ENCODE measurements at places on chromosomes 6 and 20. TPM values are rescaled to one million over a fixed set of nuclear protein-coding genes. Genes with fewer than 3 reads are reported as not detected.

DNA sequence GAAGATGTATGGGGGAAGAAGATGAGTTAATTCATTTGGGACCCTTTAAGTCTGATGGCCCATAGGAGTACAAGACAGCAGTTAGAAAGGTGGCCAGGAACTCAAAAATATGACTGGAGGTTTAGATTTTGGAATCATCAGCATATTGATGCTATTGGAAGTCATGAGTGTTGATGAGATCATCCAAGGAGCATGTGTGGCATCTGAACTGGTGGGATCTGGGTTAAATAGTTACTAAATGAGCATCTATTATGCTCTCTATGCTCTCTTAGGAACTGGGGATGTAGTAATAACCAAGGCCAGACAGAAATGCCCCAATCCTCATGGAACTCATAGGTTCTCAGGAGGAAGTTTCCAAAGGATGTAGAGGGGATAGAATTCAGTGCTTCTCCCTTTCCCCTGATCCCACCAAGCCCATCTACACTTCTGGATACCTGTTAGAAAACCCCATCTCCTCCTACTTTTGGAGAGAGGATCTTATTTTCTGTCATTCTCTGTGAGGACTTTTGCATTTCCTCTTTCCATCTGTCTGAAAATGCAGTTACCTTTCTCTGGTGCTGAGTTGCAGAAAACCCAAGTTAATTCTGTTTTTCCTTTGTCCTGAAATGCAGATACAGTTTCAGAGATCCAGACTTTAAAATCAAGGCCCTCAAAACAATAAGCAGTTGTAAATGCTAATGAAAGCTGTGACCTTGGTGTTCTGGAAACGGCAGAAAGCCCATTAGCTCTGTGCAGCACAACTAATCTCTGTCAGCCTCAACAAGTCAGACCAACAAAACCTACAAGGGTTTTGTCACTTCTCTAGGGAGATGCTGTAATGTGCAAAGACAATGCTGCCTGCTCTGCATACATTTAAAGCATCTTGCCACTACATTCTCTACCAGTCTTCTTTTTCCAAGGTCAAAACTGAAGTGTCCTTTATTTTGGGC lies 65.8 kb downstream of the TBC1D7 start:
- DNase-seq = no peak

- no peak for DNase-seq
Measured at GRCh38 chr6:25369433-25370177, 90.4 kb downstream of the CARMIL1 start.

DNA sequence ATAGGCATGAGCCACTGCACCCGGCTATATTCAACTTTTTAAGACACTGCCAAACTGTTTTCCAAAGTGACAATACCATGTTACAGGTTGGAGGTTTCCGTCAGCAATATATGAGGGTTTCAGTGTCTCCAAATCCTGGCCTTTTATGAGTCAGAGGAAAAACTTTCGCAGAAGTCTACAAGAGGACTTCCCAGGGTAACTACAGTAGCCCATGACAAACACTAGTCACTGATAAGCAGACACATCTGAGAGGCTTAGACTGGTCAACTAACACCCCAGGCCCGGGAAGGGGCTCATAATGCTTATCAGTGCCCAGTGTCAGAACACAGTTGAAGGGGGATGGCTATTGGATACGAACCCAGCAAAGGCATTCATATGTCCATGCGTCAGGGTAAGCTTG lies 85.4 kb downstream of the SOX4 start:
- peak; percentile 25 for DNase-seq

- DNase-seq = peak; percentile 84
Measured at GRCh38 chr6:7140631-7141378, 33.0 kb downstream of the RREB1 start.

DNA sequence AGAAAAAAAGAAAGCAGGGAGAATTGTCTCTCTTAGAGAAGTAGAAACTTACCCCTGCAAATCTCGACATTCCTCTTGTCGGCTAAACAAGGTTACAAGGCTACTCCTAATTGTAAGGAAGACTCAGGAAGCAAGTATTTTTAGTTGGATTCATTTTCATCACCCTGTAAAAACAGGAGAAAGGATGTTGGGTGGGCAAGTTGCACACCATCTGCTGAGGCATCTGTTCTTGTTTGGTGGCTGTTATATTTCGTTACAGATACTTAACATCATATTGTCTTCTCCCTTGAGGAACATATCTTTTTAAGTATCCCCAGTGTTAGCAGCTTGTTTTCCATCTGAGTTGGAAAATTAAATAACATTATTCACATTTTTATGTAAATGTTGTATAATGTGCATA lies 187.5 kb downstream of the PLCB4 start:
- no peak for DNase-seq

GRCh38 chr6:29755295-29755871 lies 32.1 kb downstream of the HLA-F start:
- DNase-seq = no peak

DNA sequence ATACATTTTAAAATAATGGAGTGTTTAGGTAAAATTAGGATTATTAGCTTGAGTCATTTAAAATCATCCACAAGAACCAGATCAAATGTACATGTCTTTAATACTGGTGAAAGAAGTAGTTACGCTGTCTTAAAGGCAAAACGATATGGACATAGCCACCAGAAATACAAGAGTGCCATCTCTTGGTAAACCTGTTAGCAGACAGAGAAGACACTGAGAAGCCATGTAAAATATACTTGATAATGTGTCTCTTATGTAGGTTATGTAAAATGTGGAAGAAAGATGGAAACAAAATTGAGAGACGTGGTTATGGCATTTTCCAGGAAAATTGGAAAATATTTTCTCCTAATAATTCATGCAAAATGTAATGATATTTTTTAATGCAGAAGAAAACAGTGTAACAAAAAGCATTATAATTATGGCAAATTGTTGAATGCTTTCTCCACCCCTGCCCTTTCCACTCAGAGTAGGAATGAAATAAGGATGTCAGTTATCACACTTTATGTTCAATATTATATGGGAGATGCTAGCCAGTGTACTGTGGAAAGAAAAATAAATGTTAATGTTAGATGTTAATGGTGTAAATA lies 12.2 kb upstream of the SLC17A2 start:
- peak; percentile 44 for DNase-seq

DNA sequence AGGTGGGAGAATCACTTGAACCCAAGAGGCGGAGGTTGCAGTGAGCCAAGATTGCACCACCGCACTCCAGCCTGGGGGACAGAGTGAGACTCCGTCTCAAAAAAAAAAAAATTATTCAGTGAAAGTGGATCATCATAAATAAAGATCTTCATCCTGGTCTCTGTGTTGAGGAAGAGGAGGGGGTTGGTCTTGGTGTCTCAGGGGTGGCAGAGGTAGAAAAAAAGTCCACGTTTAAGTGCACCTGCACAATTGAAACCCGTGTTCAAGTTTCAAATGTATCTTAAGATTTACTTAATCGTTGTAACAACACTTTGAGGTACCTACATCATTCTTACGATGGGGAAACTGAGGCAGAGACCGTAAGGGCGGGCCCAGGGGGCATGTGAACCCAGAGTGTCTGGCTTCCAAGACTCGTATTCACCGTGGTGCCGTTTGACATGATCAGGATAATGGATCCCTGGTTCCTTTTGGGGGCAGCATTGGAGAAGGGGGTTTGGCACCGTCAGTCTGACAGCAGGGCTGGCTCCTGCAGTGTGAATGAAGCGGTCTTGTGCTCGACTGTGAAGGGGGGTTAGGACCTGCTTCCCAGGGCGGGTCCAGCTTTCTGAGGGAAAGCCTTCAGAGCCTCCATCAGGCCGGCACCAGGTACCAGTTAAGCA lies 32.9 kb upstream of the ID1 start:
- no peak for DNase-seq

DNA sequence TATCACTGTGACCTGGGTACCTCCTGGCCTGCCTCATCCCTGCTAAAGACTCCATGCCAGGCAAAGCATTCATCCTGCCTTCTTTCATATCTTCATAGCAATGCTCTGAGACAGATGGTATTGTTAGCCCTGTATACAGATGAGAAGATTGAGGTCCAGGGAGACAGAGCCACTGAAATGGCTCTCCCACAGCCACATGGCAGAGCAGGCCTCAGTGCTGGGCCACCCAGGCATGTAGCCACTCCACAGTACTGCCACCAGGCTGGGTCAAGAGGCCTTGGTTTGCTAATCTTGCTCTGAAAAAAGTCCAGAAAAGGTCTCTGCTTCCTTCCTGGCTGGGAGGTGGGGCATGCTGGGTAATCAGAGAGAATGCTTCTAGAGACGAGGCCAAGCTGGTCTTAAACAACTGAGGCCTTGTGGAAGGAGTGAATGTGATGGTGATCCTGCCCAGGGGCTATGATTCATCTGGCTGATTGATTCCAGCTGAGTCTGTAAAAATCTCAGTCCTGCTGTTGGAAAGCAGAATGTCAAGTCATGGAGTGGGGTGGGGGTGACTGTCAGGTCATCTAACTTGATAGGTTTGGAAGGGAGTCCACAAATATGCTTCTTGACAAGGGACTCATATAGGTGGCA lies 29.8 kb downstream of the HM13 start:
- DNase-seq = peak; percentile 96

TSHZ2 gene
- 4.3 TPM for total RNA-seq

SLC35D3 gene
- 0.72 TPM for total RNA-seq

CENPQ gene
- total RNA-seq = 16.6 TPM

NKAIN2 gene
- 4.6 TPM for total RNA-seq

HEBP2 gene
- total RNA-seq = 6.7 TPM
